ENCODE measurements at places on chromosomes 2 and 18. TPM values are rescaled to one million over a fixed set of nuclear protein-coding genes. Genes with fewer than 3 reads are reported as not detected.

Gene PPIG
- 75.2 TPM for total RNA-seq

Gene LRRC30
- total RNA-seq = not detected

Gene MRO
- not detected for total RNA-seq

DNA sequence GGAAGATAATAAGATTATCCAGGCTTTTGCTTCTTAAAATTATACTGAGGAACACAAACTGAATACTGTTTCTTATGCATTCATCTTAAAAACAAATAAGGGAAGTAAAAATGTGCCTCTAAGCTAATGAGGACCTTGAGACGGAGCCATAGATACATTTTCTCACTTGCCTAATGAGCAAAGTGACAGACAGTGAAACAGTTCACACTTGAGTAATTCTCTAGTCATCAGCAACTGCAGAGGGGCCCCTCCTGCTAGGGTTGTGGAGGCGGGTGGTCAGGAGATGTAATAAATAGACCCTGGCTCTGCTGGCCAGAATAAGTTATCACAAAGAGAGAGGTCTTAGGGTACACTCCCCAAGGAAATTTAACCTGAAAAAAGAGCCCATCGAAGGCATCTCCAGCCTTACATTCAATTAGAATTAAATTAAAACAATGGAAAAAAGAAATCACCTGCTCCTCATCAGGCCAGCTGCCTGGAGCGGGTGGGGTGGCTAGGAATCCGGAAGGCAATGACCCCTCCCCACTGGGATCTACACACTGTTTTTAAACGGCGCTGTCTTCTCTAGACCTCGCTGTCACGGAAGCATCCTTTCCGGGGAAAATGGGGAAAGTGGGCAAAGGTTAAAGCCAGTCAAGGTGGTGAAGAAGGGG is 32.6 kb upstream of the INSIG2 start:
- DNase-seq = no peak

DNA sequence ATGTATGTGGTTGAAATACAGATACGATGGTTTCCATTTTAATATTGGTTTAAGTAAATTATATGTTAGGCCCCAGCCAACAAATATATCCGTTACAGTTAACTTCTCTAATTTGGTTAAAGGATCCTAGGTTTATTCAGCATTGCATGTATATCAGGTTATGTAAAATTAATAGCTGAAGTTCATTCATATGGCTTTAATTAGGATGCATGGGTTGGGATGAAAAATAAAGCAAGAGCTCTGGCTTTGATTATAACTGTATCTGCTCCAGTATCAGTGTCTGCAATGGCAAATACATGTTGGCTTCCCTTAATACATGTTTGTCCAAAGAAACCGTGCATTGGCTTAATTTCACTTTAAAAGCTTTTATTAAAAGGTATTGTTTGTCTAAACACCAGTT is 435.7 kb upstream of the SETBP1 start:
- no peak for DNase-seq

- DNase-seq = no peak
Observed at GRCh38 chr2:18527822-18528221, 32.6 kb downstream of the RDH14 start.

GRCh38 chr2:162372818-162373217 is 28.9 kb downstream of the GCA start:
- no peak for DNase-seq

DNA sequence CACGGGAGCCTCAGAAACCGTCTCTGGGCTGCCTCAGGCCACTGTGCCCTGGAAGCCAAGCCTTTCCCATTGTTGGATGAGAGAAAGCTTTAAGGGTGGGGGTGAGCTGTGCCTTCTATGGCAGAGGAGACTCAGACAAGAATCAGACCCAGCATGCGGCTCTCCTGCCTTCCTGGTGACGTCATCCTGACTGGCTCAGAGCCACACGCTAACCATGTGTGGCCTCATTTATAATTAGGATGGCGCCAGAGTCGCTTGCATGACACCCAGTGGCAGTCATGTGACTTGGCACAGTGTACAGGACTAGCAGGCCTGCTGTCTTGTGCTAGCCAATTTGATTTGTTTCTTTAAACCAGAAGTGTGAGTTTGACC is 99.1 kb downstream of the SH3BP4 start:
- DNase-seq = peak; percentile 21

All from K562 (cell line).